ENCODE measurements at places on chromosomes 12 and 14.

- DNase-seq, result no peak
Observed at GRCh38 chr12:40515041-40515816, 177.0 kb upstream of the CNTN1 start.

DNA sequence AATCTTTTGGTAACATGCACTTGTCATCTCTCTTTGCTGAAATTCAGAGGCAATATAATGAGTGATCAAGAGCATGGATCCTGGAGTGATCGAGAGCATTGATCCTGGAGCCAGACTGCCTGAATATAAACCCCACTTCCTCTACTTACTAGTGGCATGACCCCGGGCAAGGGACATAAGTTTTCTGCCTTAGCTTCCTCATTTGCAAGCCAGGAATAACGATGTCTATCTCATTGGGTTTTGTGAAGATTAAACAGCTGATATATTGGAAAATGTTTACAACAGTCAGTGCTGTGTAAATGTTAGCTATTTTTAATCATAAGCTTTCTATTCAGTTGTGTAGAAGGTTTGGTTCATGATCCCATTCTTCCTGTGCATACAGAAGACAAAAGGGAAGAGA, 2.4 kb upstream of the CSRNP2 start:
- DNase-seq, result no peak

- DNase-seq, result no peak
Observed at GRCh38 chr12:18851271-18851670, 113.4 kb downstream of the CAPZA3 start.

GRCh38 chr12:110444455-110444854, 5.7 kb downstream of the ARPC3 start:
- DNase-seq, result no peak

GRCh38 chr14:95299271-95299670, 20.4 kb downstream of the CLMN start:
- peak; percentile 14 for DNase-seq

DNA sequence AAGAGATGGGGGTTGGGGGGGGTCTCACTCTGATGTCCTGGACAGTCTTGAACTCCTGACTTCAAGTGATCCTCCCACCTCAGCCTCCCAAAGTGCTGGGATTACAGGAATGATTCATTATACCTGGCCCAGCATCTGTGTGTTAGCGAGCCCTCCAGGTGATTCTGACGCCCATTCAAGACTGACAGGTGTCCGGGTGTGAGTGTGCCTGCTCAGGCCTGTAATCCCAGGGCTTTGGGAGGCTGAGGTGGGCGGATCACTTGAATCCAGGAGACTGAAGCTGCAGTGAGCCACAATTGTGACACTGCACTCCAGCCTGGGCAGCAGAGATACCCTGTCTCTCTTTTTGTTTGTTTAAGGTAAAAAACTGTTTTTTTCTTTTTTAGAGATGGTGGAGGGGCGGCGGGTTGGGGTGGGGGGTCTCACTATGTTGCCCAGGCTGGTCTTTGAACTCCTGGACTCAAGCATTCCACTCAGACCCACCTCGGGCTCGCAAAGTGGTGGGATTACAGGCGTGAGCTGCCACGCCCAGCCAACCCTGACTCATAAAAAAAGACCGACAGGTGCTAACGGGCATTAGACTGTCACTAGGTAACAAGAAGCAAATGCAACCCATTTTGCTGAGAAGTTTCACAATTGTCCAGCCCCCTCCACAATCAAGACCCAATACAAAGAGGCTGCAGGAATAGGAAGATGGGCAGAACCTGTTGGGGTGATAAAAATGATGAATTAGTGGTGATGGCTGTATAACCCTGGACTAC, 4.7 kb downstream of the VSIG10 start:
- peak; percentile 59 for DNase-seq

- peak; percentile 64 for DNase-seq
Observed at GRCh38 chr12:6360578-6361490, 14.5 kb downstream of the SCNN1A start.

- no peak for DNase-seq
Observed at GRCh38 chr12:103637021-103637420, 49.9 kb downstream of the STAB2 start.

- DNase-seq, result no peak
Observed at GRCh38 chr14:102668291-102668873, 75.9 kb downstream of the RCOR1 start.

DNA sequence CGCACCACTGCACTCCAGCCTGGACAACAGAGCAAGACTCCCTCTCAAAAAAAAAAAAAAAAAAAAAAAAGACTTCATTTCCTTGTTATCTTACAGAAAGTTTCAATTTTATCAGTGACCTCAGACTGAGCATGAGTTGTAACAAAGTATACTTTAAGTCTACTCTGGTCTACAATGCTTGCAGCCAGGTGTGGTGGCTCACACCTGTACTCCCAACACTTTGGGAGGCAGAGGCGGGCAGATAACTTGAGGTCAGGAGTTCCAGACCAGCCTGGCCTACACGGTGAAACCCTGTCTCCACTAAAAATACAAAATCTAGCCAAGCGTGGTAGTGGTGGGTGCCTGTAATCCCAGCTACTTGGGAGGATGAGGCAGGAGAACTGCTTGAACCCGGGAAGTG, 18.0 kb downstream of the HNRNPC start:
- DNase-seq, result no peak

- no peak for DNase-seq
Observed at GRCh38 chr14:57122129-57122528, 146.6 kb downstream of the EXOC5 start.

- DNase-seq, result peak; percentile 23
Observed at GRCh38 chr14:20427231-20428009, 8.5 kb downstream of the KLHL33 start.

DNA sequence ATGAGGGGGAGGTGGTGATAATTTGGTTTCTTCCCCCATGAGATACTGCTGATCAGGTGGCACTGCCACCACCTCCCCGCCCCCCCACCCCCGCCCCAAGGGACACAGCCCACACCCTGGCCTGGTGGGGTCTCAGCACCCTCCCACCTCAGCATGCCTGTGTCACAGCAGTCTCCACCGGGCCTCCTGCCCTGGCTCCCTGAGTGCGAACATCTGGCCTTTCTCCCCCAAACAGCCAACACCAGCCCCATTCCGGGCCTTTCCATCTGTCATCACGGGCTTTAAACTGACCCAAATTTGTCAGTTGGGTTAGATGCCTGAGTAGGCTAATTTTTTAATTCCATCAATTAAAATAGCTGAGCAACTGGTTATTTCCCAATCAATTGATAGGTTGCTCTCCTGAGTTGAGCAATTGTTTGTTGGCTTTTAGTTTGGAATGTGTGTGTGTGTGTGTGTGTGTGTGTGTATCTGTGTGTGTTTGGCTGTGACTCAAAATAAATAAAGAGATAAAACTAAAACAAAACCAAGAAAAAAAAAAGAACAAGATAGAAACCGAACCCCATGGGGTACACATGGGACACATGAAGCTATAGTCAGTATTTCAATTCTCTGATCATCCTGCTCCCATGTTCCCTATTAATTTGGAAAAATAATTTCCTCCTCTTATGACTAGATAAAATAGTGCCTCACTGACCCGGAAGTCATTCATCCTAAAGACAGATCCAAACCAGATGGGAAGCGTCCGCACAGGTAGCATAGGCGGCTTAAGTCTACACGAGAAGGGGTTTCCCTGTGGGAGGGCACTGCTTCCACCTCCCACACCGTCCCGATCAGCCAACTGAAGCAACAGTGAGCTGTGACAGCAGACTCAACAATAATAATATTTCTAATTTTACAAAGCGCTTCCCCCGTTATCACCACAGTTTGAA, 7.4 kb downstream of the SERPINA12 start:
- no peak for DNase-seq

DNA sequence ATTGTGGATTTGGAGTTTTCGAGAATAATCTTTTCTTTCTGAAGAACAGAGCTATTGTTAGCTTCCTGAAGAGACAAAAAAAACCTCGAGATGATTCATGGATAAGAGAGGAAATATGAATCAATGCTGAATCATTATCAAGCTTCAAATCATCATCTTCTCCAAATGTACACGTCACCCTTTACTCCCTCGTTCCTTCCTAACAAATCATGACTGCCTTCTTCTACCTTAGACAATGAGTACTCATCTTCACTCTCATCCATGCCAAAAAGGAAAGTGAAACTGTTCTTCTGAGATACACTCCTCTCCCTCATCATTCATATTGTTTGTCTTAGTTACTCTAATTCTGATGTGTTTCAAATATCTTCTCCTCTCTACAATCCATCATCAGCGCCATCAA, 1115.8 kb upstream of the ATXN7L3B start:
- DNase-seq, result no peak

DNA sequence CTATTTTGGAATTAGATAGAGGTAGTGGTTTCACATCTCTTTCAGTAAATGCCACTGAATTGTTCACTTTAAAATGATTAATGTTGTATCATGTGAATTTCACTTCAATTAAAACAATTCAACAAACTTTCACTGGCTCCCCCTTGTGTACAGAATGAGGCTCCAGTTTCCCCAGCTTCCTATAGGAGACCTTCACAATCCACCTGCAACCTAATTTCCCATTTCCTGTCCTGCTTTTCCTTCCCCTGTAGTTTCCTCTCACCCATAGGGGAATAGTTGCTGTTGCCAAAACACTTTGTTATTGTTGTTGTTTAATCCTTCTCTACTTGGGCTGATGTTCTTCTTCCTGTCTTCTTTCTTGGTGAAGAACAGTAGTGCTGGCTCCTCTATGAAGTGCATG, 59.8 kb downstream of the NPAS3 start:
- peak; percentile 10 for DNase-seq

- DNase-seq, result no peak
Observed at GRCh38 chr12:52235001-52235764, 2.1 kb downstream of the KRT7 start.

- DNase-seq, result no peak
Observed at GRCh38 chr12:56908136-56908535, 26.1 kb downstream of the SDR9C7 start.

DNA sequence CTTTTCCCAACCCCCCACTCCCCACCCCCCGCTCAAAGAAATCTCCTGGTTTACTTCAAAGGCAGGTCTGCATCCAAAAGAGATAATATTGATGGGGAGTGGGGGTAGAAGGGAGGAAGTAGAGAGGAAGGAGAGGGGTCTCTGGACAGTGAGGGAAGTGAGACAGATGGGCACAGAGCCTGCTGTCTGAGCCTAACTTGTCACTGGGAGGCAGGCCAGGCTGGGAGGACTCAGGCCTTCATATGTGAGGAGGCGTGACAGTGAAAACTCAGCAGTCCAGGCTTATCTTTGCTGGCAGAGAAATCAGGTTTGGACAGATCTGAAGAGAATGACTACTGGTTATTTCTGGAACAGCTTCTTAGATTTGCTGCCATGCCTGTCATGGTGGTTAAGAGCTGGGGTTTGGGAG, 192.3 kb downstream of the NUAK1 start:
- DNase-seq, result no peak

GRCh38 chr14:97106166-97106565, 309.0 kb downstream of the VRK1 start:
- no peak for DNase-seq

DNA sequence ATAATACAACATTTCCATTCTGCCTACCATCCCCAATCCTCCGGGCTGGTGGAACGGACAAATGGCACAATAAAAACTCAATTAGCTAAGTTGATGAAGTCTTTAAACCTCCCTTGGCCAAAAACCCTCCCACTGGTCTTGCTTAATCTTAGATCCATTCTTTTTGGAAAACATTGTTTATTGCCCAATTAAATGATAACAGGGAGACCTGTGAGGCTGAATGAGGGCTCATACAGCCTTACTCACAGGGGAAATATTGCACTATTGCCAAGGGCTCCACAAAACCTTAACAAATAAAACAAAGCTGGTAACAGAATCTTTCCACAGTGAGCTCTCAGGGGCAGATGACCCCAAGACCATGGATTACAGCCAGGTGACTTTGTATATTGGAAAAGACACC, 7.8 kb upstream of the PSMC1 start:
- DNase-seq, result no peak

GRCh38 chr14:92277031-92277430, 45.9 kb upstream of the SLC24A4 start:
- DNase-seq, result no peak

DNA sequence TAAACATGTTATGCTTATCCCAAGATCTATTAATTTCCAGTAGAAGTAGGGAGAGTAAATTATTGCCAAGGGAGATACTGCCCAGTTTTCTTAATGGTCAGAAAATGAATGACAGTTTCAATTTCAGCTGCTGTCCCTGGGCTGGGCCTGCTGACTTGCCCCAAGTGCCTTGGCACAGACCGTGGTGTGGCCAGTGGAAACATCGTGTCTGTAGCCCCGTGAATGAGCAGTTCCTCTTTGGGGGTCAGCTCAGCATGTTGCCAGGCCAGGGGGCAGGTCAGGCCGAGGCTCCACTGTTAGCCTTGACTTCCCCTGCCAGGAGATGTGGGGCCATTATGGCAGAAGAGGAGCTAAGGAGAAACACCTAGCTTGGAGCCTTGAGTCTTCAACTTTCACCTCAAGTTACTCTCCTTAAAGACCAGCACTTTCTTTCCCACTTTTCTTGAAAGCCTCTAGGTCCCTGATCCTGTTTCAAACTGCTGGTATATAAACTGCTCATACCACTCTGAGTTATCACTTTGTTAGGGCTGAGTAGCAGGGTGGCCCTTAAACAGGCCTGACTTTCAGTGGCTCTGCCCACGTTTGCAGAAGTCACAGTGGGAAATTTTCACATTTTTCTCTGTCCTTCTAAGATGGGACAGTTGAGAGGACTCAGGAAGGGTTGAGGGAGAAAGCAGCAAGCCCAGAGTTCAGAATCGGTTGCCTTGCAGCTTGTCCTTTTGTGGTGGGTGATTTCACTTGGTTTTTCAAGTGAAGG, 73.2 kb downstream of the SUSD6 start:
- no peak for DNase-seq

DNA sequence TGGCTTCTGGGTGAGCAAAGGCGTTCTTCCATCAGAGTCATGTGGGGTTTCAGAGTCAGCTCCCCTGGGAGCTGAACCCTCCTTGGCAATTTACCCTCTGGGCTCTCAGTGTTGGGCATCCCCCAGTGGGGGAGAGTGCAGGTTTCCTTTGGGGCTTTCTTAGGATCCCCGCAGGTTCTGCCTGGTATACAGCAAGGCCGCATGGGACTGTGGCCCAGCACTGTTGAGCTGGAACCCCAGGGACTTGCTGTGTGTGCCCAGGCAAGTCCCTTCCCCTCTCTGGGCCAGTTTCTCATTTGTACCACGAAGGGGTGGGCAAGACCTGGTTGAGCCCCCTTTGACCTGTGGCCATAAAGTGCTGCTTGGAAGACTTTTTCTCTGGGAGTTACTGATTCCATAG, 5.5 kb downstream of the FAM181A start:
- DNase-seq, result no peak

DNA sequence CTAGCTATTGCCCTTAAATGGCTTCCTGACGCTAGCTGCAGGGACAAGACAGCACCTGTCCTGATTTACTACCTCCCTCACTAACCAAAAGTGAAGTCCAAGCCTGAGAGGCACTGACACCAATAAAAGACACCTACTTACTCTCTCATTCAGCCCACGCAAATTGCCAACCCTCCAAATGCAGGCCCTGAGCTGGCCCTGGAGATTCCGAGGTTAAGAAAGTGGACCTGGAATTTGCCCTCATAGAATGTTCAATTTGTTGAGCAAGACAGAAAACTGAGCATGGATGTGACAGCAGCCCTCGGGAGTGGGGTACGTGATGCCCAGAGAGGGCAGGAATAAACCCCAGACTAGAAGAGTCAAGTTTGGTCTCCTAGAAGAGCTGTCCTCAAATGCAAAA, 16.4 kb downstream of the SERPINA3 start:
- no peak for DNase-seq

Data from NCI-H1417 (cell line).